ENCODE measurements at places on chromosomes 7 and 10.

DNA sequence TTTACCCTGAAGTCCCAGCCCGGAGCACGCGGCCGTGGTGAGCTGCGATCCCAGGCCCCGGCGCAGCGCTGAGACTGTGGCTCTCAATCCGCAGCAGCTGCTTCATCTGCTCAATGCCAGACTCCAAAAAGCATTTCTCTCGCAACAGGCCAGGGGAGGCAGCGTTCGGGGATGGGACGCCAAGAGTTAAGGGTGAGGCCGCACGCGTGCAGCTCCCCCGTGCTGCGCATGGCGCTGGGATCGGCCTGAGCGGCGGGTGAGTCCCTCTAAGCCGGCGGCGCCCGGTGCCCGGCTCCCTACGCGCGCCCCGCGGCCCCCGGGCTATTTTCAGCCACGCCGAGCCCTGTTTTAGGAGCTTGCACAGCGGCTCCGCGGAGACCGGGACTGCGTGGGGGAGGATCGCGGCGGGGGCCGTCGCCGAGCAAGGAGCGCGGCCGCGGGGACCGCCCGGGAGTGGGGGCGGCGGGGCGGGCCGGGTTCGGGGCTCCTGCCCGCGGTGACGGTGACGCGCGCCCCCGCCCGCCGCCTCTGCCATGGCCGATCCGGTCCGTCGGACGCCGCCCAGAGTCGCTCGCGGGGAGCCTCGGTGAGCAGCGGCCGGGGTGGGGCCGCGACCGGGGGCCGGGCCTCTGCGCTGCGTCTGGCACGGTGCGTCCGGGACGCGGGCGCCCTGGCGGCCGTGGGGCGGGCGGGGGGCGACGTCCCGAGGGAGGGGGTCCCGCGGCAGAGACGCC lies 29.4 kb upstream of the JAKMIP3 start:
- DNase-seq = no peak

- no peak for DNase-seq
These were observed 66.7 kb downstream of the HHEX start for GRCh38 chr10:92756201-92757065.

DNA sequence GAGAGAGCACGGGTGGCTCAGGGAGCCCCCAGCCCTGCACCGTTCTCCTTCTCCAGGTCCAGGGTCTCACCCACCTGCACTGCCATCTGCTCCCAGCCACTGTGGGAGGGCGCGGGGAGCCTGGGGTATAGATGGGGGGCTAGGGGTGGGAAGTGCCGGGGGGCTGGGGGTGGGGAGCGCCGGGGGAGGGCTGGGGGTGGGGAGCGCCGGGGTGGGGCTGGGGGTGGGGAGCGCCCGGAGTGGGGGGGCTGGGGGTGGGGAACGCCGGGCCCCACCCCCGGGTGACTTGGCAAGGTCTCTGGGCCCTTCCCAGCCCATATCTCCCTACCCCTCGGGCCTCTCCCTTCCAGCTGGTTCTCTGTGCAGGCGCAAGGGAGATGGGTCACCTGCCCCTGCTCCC lies at the start of gene GRIFIN:
Gene GRIFIN (minus strand): TSS at position 101 of the 400 bp plus-strand sequence. CDS start 15 bp downstream, at position 86.
- DNase-seq = no peak

- DNase-seq = no peak
These were observed 34.4 kb downstream of the MXI1 start for GRCh38 chr10:110241841-110242240.

- no peak for DNase-seq
These were observed 550.6 kb downstream of the GLRX3 start for GRCh38 chr10:130686689-130687300.

DNA sequence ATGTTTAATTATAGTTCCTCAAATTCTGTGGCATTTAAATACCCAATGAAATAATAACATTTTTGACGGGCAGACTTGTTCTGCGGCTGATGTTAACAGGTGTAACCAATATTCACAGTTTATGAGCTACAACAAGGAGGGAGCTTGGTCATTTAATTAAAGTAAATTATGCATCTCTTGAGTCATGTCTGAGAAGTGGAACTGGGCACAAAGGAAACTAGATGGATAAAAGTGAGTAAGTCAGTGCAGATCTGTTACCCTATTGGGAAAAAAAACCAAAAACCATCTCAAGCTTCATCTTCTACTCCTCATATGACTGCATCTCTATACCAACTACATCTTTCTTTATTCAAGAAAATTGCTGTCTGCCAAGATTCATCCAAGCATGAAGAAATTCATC lies 24.0 kb downstream of the ANKRD22 start:
- no peak for DNase-seq

DNA sequence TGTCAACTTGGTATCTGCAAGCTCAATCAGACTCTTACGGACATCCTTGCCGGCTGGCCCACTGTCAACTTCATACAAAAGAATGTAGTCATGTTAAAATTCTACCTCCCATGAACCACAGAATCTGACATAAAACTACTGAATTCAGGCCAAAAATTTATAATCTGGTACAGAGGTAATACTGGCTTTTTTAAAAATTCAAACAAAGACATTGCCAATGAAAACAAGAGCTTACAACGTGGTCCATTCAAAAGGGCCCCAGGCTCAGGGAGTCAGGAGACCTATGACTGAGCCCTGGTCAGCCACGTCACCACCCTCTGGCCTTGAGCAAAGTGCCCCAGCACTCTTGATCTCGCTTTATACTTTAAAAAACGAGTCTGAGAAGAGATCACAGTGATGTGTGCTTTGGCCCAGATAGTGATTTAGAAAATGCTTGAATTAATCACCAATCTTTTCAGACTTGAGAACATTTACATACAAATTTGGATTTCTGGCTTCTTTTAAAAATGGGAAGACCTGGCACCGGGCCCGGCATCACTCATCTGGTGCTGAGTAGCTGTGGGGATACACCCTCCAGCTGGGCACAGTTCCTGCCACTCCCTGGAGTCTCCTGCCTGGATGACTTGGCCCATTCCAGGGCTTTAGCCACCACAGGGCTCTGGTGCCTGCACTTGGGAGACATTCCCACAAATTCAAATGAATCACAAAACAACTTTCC lies 94.1 kb downstream of the PIP4K2A start:
- DNase-seq = peak; percentile 45

DNA sequence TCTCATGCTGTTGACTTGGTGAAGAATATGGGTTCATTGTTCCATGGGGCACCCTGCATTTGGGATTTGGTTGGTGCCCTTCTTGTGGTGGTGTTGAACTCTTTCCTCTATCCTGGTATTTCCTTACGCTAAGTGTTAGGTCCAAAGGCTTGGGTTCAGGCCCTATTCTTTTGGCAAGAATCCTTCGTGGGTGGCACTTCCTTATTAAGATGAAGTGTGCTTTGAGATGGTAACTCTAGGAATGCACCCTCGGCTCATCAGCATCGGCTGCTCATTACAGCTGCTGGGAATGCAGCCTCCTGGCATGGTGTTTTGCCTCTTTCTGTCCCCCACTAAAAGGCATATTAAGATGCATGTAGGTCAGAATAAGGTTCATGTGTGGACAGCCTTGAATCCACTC lies 380.7 kb downstream of the RPS24 start:
- DNase-seq = no peak

DNA sequence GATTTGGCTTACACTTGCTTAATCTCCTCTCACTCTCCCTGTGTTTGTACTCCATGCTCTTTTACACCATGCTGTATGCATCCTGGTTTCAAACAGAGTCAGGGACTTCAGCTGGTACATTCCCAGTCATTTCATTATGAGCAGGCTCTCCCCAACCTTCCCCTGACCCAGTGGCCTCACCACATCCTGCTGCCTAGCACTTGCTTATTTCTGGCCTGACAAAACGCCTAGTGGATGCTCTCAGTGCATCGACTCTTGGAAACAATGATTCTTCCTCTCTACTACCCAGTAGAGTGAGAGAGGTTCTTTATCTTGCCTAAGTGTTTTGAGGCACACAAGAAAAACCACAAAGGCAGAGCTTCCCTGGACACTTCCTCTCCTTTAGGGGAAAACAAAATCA lies 63.4 kb downstream of the CAV1 start:
- DNase-seq = no peak

- no peak for DNase-seq
These were observed 279.2 kb downstream of the CXCL12 start for GRCh38 chr10:44105696-44106095.

DNA sequence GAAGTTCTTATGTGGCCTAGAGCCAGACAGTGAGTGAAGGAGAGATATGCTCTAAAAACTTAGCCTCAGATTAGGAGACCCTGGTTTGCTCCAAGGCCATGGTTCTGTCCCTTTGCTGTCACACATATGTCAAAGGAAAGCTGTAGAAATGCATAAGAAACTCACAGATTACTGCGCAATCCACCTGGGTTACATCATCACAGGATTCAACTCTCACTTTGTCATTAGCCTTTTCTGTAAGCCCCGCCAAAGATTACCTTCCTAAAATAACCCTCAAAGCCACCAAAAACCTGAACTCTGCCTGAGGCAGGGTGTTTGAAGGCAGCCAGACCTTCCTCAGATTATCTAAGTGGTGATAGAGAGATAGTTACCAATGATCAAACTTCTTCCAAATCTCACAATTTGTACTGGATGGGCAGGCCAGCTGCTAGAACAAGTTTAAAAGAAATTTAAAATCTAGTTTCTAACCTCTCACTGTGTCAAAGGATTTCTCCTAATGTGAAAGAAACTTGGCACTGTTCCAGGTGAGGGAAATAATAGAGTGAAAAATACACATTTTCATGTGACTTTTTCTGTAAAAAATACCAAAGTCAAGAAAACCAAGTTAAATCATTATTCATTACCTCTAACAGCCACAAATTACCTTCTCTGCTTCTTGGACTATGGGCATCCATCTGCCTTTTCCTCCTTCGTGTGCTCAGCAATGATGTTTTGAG lies 567.2 kb downstream of the SUGCT start:
- no peak for DNase-seq

GRCh38 chr7:114835861-114836260 lies 86.0 kb upstream of the MDFIC start:
- no peak for DNase-seq

DNA sequence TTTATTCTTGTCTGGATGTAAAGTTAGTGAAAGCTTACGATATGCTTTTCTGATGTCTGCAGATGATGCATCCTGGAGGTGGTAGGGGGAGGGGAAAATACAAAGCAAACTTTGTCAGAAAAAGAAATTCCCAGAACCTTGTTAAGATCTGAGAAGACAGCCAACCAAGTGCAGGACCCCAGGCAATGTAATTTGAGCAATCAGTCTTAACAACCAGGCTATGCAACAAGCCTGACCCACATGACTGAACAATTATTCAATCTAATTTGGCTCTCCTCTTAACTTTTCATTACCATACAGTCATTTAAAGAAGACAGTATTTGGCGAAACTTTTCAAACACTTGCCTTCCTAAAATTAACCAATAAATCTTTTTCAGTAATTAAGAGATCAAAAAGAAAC lies 74.5 kb downstream of the DNAJC1 start:
- no peak for DNase-seq

DNA sequence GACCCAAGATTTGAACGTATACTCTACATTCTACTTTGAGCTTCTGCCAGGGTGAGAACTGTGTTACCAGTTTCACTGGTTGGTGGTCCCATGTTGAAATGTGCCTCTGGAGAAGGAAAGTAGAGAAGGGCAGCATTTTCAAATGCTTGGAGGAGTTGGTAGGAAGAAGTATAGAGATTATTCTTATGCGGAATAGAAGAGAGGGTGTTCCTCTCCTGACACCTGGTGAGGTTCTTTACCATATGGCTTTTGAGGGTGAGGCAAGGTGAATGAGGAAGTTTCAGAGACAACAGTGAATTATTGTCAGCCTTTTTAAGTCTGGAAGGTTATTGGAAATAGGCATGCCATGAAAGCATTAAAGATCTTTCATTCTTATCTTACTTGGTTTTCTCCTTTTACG lies 34.3 kb downstream of the R3HCC1L start:
- no peak for DNase-seq

GRCh38 chr10:5291501-5292195 lies 73.1 kb upstream of the UCN3 start:
- no peak for DNase-seq

DNA sequence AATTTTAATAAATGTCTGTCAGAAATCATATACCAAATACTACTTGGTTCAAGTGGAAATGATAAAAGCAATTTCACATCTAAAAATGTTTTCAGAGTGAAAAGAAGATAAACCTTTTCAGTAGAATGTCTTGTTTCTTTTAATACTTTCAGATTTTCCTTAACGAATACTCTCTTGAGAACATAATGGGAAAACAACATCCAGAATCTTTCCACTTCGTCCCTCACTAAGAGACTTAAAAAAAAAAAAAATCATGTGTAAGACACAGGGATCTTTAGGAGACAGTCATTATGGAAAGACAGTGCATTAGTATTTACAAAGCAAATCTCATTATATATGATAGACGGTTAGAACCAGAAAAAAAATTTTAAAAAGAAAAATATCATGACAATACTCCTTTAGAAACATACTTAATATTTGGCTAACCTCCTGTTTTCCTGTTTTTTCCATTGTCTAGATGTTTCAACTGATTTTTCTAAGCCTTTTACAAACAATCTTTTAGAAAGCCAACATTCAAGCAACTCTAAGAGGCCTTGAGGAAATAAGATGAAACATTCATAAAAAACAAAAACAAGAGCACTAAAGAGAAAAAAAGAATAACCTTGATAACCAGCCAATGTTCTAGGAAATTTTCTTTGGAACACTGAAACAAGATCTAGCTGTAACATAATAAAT lies 339.9 kb upstream of the LRRN3 start:
- DNase-seq = no peak

DNA sequence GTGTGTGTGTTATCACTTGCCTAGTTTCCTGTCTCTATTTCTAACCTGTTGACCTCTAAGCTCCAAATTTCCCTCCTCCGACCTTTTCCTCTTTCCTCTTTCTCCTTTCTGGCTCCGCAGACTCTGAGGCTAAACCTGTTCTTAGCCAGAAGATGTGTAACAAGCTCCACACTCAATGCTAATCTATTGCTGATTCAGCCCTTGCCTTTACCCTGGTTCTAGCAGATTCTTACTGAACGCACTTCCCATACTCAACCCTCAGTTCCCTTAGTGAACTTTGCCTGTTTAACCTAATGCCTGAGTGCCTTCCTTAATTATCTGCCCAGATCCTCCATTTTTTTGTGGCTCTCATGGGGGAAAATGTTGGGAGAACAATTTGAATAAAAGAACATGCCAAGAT lies 30.0 kb upstream of the SGMS1 start:
- no peak for DNase-seq

Data from nucleus accumbens (tissue), 56 donors.